GM23338 (cell line): ENCODE measurements at places on chromosomes 3 and 15. TPM values are rescaled to one million over a fixed set of nuclear protein-coding genes. Genes with fewer than 3 reads are reported as not detected.
A peak's percentile ranks its signal among the peaks of the same experiment; 100 is the strongest.

Gene MB21D2
- 34.1 and 35.9 TPM in 2 replicates for total RNA-seq

DNA sequence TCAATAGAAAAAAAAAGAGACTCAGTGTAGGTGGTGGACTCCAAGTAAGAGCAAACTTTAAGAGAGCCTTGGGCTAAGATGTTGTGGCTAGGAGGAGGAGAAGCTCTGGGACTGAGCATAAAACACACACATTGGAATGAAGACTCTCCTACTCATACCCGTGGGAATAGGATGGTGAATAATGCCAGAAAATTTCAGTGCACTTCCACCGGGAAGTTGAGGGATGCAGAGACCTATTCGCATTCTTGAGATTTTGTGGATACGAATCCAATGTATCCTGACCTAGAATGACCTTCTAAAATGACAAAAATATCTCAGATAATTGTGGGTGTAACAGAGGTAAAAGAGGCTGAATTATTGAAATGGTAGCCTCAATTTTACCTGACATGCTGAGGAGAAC, 388.7 kb upstream of the SGO1 start:
- DNase-seq: no peak

DNA sequence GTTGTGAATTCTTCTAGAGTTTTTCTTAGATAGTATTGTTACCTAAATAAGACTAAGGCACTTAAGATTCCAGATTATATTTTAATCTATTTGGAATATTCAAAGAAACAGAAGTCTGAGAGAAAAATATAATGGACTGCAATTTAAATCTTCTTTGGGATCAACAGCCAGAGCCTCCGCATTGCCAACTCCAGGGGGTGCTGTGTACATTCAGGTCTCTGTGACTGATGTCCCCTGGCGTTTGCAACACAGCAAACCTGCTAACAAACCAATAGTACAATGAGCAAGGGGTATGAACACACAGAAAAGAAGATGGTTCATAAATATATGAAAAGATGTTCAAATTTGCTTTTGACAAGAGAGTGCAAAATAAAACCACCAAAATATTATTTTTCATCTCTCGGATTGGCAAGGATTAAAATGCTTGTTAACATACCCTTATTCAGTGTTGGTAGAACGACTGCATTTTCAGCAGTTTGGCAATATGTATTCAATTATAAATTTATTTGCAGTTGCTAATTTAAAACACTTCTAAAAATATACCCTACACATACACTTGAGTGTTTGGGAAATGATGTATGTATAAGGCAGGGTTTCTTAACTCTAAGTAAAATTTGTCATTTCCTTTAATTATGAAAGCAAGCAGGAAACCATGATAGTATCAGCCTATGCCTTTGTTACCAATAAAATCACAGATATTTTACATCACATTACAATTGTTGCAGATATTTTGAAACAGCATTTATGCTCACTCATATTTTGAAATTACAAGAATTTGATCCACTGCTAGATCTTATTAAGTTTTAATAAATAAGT, 16.1 kb upstream of the TM4SF1 start:
- DNase-seq: peak; percentile 88

Gene TMF1
- 10.4 and 15.8 TPM in 2 replicates for total RNA-seq
